GDM1 (cell line): ENCODE measurements at places on chromosomes 12 and 14.

DNA sequence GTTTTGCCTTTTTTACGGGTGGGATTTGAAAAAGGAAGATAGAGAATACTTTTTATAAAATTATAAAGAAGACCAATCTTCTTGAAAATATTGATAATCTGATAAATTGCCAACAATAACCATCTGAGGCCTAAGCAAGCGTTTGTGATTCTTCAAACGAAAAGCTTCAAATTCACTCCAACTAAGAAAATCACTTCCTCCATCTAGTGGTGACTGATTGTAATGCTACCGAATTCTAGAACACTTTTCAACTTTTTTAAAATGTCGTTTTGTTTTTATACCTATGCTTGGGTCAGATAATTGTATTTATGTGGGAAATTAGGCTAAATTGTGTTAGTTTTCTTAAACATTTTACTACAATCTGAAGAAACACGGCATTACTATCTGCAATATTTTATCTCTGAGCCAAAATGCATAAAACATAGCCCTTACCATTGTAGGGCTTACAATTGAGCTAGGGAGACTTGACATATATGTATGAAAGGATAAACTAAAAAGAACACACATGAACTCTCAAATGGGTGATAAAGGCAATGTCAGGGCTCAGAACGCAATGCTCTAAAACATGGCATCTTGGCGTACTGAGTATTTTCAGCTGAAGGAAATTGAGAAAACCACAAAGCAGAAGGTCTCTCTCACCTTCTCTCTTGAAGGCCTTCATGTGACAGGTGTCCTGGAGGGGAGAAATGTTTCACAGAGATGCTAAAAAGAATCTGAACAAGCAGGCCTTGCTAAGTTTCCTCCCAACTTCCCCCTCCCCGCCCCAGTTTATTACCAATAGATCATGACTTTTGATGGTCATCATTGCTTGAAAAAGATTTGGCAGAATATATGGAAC is 36.8 kb upstream of the G2E3 start:
- DNase-seq, result no peak

DNA sequence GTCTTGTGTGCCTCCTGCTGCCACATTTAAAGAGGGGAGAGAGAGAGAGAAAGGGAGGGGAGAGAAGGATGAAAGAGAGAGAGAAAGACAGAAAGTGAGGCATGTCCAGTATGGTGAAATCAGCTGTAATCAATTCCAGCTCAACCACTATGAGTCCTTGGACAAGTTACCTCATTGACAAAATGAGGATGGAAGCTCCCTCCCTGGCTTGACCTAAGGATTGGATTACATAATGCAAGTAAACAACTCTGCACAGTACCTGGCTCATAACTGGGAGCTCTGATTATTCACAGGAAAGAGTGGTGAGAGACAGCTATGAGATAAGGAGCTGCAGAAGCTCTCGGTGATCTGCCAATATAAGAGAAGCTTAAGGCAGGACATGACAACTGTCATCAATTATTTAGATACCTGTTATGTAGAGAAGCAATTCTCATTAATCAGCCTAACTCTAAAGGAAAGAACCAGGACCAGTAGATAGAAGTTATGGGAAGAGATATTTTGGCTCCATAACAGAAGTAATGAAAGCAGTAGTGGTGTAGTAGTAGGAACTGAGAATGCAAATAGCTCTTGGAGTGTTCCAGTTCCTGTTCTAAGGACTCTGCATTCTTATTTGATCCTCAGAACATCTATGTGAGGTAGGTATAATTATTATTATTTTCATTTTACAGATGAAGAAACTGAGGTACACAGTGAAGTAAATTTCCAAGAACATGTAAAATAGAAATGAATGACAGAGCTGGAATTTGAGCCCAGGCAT is 791.6 kb downstream of the DIO2 start:
- no peak for DNase-seq

DNA sequence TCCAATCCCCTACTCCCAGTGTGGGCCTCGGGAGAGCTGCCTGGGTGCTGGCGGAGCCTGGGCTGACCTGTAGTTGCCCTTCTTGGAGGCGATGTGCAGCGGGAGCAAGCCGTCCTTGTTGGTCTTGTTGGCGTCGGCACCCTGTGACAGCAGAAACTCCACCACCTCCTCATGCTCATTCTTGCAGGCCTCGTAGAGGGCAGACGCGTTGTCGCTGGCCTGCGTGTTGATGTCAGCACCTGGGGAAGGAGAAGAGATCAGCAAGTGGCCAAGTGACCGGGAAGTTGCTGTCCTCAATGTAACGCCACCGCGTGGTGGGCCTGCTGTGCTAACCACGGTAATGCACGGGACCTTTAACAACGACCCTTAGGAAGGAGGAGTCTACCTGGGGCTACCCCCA is 20.1 kb downstream of the FAM181A start:
- DNase-seq, result no peak

DNA sequence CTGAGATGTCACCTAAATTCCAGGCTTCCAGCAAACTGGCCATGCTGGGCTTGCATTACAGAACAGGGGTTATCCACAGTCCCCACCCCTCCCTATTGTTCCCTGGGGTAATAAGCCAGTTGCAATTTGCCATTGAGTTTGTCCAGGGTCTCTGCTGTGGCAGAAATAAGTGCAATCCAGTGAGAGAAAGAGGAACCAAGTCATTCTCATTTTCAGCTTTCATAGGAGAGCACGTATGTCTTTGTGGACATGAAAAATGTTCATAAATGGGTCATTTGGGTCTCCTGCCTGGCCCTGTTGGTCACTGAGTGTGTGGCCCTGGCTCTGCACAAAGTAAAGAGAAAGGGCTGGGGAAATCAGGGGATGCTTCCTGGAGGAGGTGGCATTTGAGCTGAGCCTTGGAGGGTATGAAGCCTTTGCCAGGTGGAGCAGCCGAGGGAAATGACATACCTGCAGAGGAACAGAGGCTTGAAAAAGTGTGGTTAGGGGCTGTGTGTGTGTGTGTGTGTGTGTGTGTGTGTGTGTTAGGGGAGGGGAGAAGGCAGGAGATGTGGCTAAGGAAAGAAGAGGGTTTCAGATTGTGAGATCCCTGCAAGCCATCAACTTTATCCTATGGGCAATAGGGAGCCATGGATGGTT is 29.3 kb downstream of the CMKLR1 start:
- DNase-seq, result no peak

DNA sequence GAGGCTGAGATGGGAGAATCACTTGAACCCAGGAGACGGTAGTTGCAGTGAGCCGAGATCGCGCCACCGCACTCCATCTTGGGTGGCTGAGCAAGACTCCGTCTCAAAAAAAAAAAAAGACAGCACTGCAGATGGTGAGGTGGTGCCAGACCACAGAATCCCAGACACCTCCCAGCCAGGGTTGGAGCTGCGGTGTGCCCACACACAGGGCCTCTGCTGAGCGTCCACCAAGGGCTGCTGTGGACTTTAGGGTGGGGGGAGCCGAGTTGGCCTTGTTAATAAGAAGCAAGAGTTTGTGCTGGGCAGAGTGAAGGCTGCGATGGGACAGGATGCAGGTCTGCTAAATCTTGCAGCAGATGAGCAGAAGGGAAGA is 14.2 kb downstream of the KMT5A start:
- DNase-seq, result no peak

- no peak for DNase-seq
Observed at GRCh38 chr12:117472983-117473382, 111.6 kb upstream of the NOS1 start.

GRCh38 chr12:101616027-101616494 is 21.3 kb downstream of the MYBPC1 start:
- DNase-seq, result no peak
